ENCODE measurements at places on chromosomes 12 and 14. TPM values are rescaled to one million over a fixed set of nuclear protein-coding genes. Genes with fewer than 3 reads are reported as not detected.
A peak's percentile ranks its signal among the peaks of the same experiment; 100 is the strongest.

GRCh38 chr12:92134638-92135274 lies 10.9 kb downstream of the BTG1 start:
- no peak for DNase-seq
- peak overlapping the region; percentile 91 for H3K27ac ChIP-seq
- peak overlapping the region; percentile 46 for H3K4me3 ChIP-seq

- no peak overlapping the region for H3K27ac ChIP-seq
- H3K27me3 ChIP-seq = no peaks in the 10 kb centered on the region
- no peaks in the 10 kb centered on the region for H3K36me3 ChIP-seq
- H3K4me3 ChIP-seq = no peak overlapping the region
- no peaks in the 10 kb centered on the region for H3K4me1 ChIP-seq
These were observed 4.5 kb upstream of the OR11H6 start for GRCh38 chr14:20219033-20219432.

- no peak for DNase-seq
- H3K27me3 ChIP-seq = no peaks in the 10 kb centered on the region
- H3K27ac ChIP-seq = no peak overlapping the region
These were observed 1031.2 kb upstream of the TMEM132C start for GRCh38 chr12:127235761-127236160.

GRCh38 chr14:88518592-88519512 lies 36.0 kb downstream of the PTPN21 start:
- no peaks in the 10 kb centered on the region for H3K4me1 ChIP-seq
- no peak overlapping the region for H3K4me3 ChIP-seq
- H3K36me3 ChIP-seq = no peaks in the 10 kb centered on the region
- H3K27ac ChIP-seq = no peak overlapping the region
- DNase-seq = no peak

GRCh38 chr12:113332688-113333417 lies 2.1 kb downstream of the SLC8B1 start:
- peaks cover 14% of the 10 kb centered on the region for H3K4me1 ChIP-seq
- DNase-seq = no peak
- H3K27ac ChIP-seq = peak overlapping the region; percentile 76
- no peaks in the 10 kb centered on the region for H3K27me3 ChIP-seq

- H3K36me3 ChIP-seq = peaks cover 9% of the 10 kb centered on the region
- H3K27me3 ChIP-seq = no peaks in the 10 kb centered on the region
- no peak for DNase-seq
- peak overlapping the region; percentile 34 for H3K27ac ChIP-seq
- peaks cover 1% of the 10 kb centered on the region for H3K4me1 ChIP-seq
These were observed 10.3 kb downstream of the NAB2 start for GRCh38 chr12:57099047-57099714.

DNA sequence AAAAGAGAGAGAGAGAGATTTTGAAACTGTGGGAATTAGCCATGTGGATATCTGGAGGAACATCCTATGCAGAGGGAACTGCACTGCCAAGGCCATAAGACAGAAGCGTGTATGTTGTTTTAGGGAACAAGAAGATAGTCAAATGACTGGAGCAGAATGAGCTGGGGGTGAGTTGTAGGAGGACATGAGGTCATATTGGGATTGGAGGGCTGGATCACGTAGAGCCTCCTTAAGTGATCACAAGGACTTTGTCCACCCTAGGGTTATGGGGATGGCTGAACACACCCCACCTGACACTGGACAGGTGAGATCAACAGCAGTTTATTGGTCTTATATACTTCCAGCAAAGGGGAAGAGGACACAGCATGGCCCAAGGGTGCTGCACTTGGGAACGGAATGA lies 8.2 kb upstream of the CGRRF1 start:
- no peaks in the 10 kb centered on the region for H3K4me1 ChIP-seq
- no peaks in the 10 kb centered on the region for H3K36me3 ChIP-seq
- H3K27me3 ChIP-seq = no peaks in the 10 kb centered on the region
- no peak for DNase-seq

- no peaks in the 10 kb centered on the region for H3K4me1 ChIP-seq
- no peak for DNase-seq
- no peak overlapping the region for H3K27ac ChIP-seq
- no peaks in the 10 kb centered on the region for H3K27me3 ChIP-seq
- no peak overlapping the region for H3K4me3 ChIP-seq
These were observed 207.5 kb downstream of the CALM1 start for GRCh38 chr14:90604356-90604755.

DNA sequence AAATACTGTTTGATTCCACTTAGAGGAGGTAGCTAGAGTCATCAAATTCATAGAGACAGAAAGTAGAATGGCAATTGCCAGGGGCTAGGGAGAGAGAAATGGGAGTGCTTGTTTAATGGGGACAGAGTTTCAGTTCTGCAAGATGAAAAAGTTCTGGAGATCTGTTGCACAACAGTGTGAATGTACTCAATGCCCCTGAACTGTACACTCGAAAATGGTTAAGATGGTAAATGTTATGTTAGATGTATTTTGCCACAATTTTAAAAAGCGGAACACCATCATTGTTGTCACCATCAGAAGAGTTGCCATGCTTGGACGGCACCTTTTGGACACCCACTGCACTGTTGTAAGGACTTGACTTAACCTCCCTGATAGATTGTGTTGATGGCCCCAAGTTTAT lies 106.9 kb downstream of the SCARB1 start:
- no peak for DNase-seq
- no peaks in the 10 kb centered on the region for H3K36me3 ChIP-seq
- H3K4me3 ChIP-seq = no peak overlapping the region
- no peaks in the 10 kb centered on the region for H3K27me3 ChIP-seq
- H3K27ac ChIP-seq = no peak overlapping the region

GRCh38 chr14:99234355-99234754 lies 37.6 kb downstream of the BCL11B start:
- H3K27me3 ChIP-seq = no peaks in the 10 kb centered on the region
- no peak for DNase-seq
- peaks cover 32% of the 10 kb centered on the region for H3K36me3 ChIP-seq
- H3K4me3 ChIP-seq = peak overlapping the region; percentile 48
- peak overlapping the region; percentile 98 for H3K27ac ChIP-seq

DNA sequence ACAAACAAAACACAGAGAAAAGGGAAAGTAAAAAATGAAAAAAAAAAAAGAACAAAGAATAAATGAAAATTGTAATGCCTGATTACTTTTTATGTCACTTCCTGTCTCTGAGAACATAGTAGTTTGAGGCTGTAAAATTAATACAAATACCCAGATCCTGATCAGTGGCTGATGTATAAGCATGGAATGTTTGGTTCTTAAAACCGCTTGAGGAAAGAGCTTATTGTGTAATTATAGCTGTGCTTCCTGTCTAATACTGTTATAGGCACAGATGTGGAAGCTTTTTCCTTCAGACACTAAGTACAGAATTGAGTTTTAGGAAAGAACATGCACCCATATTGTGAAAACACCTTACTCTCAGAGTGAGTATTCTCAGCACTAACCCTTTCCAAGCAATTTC lies 86.9 kb downstream of the AVPR1A start:
- no peaks in the 10 kb centered on the region for H3K27me3 ChIP-seq
- no peaks in the 10 kb centered on the region for H3K36me3 ChIP-seq
- no peaks in the 10 kb centered on the region for H3K4me1 ChIP-seq
- no peak overlapping the region for H3K4me3 ChIP-seq

DNA sequence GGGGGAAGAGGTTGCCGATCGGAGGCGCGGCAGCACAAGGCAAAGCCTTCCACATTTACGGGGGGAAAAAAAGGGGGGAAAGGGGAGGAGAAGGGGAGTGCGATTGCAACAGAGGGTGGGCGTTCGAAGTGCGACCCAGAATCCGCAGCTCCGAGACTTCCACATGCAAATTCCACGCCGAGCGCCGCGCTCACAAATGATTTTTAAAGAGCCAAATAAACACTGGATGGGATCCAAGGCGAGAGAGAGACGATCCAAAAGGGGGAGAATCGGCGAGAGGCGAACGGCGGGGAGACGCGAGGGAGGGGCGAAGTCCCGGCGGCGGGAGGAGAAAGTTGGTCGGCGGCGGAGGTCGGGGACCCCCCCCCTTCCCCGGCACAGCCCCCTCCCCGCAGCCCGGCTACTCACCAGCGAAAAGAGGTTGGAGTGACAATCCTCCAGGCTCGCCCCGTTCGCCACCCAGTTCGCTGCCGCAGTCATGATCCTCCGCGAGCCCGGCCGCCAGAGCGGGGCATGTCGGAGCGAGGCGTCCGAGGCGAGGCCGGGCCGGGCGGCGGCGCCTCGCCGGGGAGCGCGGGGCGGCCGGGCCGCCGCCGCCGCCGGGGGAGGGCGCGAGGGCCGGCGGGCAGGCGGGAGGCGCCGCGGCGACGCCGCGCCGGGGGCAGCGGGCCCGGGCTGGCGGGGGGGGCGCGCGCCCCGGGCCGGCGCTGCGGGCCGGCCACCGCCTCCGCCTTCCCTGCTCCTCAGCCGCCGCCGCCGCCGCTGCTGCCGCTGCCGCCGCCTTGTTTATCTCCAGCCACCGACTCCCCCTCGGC lies 634 bp downstream of the MED13L start:
- no peaks in the 10 kb centered on the region for H3K36me3 ChIP-seq
- peak overlapping the region; percentile 82 for H3K4me3 ChIP-seq
- peak overlapping the region; percentile 68 for H3K27ac ChIP-seq
- peaks cover 13% of the 10 kb centered on the region for H3K4me1 ChIP-seq
- no peaks in the 10 kb centered on the region for H3K27me3 ChIP-seq

DNA sequence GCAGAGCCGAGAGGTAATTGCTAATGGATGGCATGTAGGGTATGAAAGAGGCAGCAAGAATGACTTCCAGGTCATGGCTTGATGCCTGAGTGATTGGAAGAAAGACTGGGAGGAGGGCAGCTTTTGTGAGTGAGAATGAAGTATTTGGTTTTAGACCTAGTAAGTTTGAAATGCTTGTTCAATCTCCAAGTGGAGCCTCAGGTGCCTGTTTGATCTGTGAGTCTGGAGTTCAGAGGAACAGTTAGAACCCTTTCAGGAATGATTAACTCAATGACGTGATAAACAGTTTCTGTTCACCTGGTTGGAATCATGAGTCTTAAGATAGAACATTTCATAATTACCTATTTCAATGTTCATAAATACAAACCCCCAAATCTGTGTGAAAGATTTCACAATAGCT lies 10.4 kb downstream of the KCNJ8 start:
- H3K27me3 ChIP-seq = peaks cover 3% of the 10 kb centered on the region
- H3K27ac ChIP-seq = no peak overlapping the region
- no peak overlapping the region for H3K4me3 ChIP-seq
- H3K4me1 ChIP-seq = no peaks in the 10 kb centered on the region
- H3K36me3 ChIP-seq = no peaks in the 10 kb centered on the region

DNA sequence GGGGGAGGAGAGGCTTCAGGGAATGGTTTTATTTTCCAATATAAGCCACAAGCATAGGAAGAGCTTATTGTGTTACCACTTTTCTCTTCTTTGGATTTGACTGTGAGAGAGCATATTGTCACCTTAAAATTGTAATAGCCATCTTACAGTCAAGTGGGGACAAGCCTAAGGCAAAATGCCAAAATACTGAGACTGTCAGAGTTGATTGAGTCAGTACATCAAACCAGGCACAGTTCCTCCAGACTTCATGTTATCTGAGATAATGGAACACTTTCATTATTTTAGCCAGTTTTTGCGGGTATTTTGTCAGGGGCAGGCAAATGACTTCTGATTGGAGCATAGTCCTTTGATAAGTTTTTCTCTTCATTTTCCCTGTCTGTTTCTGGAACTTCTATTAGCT lies 19.5 kb upstream of the NUBPL start:
- H3K4me1 ChIP-seq = no peaks in the 10 kb centered on the region
- no peak overlapping the region for H3K4me3 ChIP-seq
- no peaks in the 10 kb centered on the region for H3K36me3 ChIP-seq
- H3K27ac ChIP-seq = no peak overlapping the region
- DNase-seq = no peak

DNA sequence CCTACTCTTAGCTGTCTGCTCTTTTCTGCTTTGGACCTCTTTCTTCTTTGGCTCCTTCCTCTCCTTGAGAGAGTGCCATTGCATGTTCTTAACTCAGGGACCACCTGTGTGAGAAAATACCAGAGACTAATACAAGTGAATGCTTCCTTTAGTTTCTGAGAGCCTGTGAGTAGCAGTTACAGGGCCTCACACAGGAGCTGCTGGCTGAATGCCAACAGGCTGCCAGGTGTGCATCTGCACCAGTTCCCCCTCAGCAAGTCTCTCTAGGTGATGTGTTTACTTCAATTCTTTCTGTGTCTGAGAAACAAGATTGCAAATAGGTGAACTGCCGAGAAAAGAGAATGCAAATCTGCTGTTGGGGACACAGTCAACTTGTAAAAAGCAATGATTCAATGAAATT lies 108.2 kb downstream of the STXBP6 start:
- H3K4me3 ChIP-seq = no peak overlapping the region
- DNase-seq = no peak
- no peak overlapping the region for H3K27ac ChIP-seq
- H3K4me1 ChIP-seq = no peaks in the 10 kb centered on the region

- no peak for DNase-seq
- H3K4me1 ChIP-seq = no peaks in the 10 kb centered on the region
- H3K27ac ChIP-seq = no peak overlapping the region
- no peaks in the 10 kb centered on the region for H3K27me3 ChIP-seq
- H3K4me3 ChIP-seq = no peak overlapping the region
- no peaks in the 10 kb centered on the region for H3K36me3 ChIP-seq
These were observed 290.3 kb downstream of the DPF3 start for GRCh38 chr14:72603639-72604038.

DNA sequence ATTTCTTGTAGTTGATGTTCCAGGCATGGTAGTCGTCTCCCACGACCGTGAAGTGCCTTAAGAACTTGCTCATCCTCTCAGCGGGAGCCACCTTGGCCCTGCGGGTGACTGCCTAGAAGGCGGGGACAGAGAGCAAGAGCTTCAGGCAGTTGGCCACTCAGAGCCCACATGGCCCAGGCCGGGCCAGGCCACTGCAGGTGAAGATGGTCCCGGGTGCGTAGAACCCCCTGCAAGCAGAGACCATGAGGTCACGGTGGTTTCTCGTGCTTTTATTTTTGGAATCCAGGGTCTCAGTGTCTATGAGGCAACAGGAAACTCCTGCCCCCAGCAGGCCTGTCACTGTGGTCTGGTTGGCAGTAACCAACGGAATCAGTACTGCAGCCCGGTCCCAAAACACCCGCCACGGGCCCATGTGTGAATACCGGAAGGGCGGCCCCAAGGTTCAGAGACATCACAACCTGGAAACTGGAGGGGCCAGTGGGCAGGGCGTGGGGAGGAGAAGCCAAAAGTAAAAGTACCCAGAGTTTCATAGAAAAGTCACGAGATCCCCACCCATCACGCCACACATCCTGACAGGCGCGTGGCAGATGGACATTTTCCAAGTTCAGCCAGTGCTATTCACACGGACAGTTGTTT lies 27.5 kb downstream of the HVCN1 start:
- H3K4me1 ChIP-seq = peaks cover 11% of the 10 kb centered on the region
- H3K36me3 ChIP-seq = peaks cover under 1% of the 10 kb centered on the region
- H3K27me3 ChIP-seq = no peaks in the 10 kb centered on the region
- no peak for DNase-seq

COX14 gene
- 45.8 TPM for total RNA-seq

RIPK3 gene
- 33.0 TPM for total RNA-seq

USP44 gene
- 11.0 TPM for total RNA-seq

ACSM4 gene
- not detected for total RNA-seq

EMP1 gene
- 3.4 TPM for total RNA-seq

TMEM132D gene
- not detected for total RNA-seq

LUM gene
- total RNA-seq = not detected

SIX6 gene
- total RNA-seq = not detected

ETFBKMT gene
- 0.92 TPM for total RNA-seq

RBP5 gene
- 0.46 TPM for total RNA-seq

ABCC9 gene
- total RNA-seq = 0.05 TPM

DDIT3 gene
- total RNA-seq = 51.6 TPM

DHRS4 gene
- total RNA-seq = 7.8 TPM

GZMB gene
- 2.5 TPM for total RNA-seq

AKAP6 gene
- total RNA-seq = 5.4 TPM

Data from naive thymus-derived CD4-positive, alpha-beta T cell (primary cell).